Activated T-cell treated with anti-CD3 and anti-CD28 coated beads, Interleukin-2, amount 50 U/mL, for 4 hours (primary cell): ENCODE measurements at places on chromosomes 16 and 17. TPM values are rescaled to one million over a fixed set of nuclear protein-coding genes. Genes with fewer than 3 reads are reported as not detected.

DNA sequence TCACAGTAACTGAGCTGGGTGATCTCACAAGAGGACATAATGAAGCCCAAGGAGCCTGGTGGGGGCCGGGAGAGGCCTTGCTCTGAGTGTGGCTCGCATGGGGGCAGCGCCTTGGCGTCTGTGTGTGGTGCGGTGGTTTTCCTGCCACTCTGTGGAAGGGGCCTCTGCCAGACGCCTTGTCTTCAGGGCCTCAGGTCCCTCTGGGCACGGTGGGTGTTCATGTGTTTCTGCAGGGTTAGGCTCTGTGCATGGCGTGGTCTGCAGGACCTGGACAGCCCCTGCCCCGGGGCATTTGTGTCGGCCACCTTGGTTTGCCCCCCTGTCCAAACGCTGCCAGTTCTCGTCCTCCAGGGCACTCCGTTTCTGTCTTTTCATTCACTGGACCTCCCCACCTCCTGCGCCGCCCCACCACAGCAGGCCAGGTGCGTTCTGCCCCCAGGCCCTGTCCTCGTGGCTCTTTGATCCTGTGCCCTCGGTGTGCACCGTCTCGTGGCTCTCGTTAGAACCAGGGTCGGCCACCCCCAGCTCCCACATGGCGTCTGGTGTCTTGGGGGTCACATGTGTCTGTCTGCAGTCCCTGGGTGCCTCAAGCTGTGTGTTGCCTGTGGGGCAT lies 43.7 kb upstream of the ZNF750 start:
- DNase-seq, result no peak

Gene GLIS2
- 0.13 TPM for total RNA-seq

Gene TAF1C
- total RNA-seq, result 74.4 TPM

Gene SULT1A1
- total RNA-seq, result 5.0 TPM

DNA sequence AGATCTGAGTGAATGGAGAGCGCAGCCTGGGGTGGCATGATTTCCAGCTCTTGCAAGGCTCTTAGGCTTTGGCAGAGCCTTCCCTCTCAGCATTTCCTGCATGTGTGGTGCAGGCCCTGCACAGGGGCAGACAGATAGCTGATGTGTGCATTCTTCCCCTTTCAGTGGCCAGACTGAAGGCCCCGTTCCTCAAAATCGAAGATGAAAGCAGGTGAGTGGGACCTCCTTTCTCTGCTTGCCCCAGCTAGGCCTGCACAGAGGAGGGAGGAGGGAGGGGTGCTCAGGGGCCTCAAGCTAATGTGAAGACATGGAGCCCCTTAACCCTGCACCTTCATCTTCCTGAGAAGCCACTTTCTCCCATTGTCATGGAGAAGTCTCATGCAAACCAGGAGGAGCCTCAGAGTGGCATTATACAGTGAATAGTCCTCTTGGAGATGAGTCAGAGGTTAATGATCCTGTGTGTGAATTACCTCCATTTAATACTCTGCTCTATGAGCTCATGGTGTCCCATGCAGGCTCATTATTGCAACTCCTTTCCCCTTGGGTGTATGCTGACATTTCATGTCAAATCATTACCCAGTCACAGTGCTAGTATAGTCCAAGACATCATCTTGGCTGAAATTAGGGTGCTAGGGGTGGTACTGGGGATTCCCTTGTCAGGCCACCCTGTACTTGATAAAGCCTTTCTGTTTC lies 20.4 kb upstream of the ADAM11 start:
- DNase-seq, result no peak

DNA sequence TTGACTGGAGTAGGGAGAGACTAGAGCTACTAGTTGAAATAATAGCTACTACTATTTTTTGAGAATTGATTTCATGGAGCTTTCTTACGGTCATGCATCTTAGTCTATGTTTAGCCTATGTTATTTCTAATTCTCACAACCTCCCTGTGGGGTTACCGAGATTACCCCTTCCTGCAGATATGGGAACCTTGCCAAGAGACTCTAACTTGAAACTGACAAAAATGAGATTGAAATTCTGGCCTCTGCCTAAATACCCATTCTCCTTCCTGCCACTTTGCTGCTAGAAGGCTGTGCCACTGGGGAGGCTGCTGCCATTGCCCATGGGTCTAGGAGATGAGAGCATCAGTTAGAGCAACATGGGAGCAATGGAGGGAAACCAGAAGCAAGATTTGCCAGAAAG lies 410.3 kb downstream of the CDH13 start:
- DNase-seq, result no peak
